ENCODE measurements at places on chromosomes 12 and 14.
A peak's percentile ranks its signal among the peaks of the same experiment; 100 is the strongest.

DNA sequence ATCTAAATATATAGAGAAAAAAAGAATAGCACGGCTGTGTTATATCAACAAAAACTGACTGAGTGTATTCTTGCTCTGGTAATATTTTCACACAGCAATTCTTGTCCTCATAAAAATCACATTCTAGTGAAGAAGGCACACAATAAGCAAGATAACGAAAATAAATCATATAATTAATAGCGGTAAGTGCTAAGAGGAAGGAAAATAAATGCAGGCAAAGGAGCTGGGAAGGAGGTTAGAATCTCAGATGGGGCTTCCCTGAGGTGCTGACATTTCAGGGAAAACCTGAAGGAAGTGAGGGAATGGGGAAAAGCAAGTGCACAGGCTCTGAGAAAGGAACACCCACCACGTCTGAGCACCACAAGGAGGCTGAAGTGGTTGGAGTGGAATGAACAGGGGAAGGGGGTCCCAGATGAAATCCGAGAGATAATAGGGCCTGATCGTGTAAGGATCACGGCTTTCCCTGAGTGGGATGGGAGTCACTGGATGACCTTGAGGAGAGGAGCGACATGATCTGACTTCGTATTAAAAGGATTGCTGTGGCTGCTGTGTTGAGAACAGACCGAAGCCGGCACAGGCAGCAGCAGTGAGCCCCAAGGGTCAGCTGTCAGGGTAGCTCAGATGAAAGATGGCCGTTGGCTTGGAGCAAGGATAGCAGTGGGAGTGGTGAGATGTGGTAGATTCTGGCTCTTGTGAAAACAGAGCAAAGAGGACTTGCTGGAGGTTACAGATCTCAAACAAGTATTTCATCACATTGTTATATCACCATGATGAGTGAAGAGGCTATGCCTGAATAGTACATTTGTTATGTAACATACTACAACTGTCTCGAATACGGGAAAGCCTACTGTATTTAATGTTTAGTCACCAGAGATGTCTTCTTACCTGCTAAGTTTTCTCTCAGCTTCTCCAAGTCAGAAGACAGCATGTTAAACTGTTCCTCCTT, 67.1 kb upstream of the VPS33A start:
- no peak for DNase-seq

DNA sequence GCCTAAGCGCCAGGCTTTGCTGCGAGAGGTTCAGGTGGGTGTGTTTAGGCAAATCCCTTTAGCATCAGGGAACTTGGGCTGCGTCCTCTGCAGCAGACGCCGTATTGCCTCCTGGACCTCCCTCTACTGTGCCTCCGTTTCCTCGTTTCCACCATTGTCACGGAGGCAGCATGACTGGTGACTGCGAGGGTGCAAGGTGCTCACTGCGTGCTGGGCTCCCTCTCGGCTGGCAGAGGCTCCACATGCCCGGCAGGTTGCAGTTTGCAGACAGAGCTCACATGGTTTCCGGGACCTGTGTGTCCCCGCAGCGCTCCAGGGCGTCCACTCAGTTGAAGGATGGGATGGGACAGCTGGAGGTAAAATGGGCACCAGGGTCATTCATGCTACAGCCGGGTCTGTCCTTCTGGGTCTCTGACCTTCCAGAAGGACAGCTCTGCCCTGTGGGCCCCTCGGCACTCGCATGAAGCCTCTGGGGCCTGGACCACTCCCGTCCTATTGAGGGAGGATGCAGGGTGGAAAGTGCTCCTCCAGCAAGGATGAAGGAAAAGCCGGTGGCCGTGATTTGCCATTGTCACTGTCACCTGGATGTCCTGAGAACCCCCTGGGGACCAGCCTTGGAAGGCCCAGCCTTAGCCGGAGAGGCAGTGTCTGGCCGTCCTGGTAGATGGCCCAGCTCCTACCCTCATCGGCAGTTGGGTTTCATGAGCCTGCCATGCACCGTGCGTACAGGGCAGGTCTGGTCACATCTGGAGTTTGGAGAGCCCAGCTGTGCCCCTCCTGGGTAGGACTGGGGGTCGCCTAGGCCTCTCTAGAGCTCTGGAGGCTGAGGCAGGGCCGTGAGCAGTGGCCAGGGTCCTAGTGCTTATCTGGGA, 146.5 kb downstream of the KIF26A start:
- DNase-seq, result no peak

DNA sequence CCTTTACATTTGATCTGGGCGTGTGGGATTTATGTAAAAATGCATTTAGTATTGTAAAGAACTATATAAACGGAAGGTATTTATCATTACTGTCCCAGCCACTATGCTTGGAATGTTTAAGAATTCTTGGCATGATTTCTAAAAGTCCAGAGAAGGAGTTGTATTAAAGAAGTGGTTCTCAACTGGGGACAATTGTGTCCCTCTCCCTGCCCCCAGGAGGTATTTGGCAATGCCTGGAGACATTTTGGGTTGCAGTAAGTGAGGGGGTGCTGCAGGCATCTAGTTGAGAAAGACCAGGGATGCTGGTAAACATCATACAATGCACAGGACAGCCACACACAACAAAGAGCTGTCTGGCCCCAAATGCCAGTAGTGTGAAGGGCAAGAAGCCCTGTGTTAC, 7.2 kb downstream of the SLC38A1 start:
- no peak for DNase-seq

- no peak for DNase-seq
These were observed 807 bp upstream of the SLC16A7 start for GRCh38 chr12:59594943-59595500.

GRCh38 chr12:121388421-121388981, 11.4 kb upstream of the RNF34 start:
- DNase-seq, result no peak

DNA sequence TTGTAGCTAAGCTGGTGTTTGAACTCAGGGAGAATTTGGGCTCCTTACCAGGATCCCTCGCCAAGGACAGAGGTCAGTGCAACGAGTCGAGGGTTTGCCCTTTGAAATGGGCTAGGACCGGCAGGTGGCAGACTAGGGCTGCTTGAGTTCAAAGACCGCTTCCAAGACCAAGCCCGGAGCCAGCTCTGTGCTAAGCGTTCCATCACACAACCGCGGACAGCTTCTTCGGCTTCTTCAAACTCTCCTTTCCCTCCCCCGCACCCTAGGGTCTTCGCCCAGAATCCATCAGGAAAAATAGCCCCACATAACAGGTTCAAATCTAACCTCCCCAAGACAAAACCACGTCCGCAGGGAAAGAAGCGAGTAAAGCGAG, 705 bp upstream of the FLVCR2 start:
- DNase-seq, result peak; percentile 86

DNA sequence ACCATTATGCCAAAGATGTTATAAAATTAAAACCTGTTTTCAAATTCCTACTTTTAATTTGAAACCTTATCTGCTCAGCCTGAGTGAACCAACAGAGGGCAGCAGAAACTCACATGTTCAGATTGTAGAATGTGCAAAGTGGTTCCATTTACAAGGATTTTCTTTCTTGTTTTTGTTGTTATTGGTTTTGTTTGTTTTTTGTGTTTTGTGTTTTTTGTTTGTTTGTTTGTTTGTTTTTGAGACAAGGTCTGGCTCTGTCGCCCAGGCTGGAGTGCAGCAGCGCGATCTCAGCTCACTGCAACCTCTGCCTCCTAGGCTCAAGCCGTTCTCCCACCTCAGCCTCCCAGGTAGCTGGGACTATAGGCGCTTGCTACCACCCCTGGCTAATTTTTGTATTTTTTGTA, 22.8 kb upstream of the GARIN2 start:
- DNase-seq, result no peak

- no peak for DNase-seq
These were observed 84.0 kb downstream of the PRMT8 start for GRCh38 chr12:3574986-3575385.

- no peak for DNase-seq
These were observed 64.4 kb downstream of the C12orf42 start for GRCh38 chr12:103431387-103431786.

DNA sequence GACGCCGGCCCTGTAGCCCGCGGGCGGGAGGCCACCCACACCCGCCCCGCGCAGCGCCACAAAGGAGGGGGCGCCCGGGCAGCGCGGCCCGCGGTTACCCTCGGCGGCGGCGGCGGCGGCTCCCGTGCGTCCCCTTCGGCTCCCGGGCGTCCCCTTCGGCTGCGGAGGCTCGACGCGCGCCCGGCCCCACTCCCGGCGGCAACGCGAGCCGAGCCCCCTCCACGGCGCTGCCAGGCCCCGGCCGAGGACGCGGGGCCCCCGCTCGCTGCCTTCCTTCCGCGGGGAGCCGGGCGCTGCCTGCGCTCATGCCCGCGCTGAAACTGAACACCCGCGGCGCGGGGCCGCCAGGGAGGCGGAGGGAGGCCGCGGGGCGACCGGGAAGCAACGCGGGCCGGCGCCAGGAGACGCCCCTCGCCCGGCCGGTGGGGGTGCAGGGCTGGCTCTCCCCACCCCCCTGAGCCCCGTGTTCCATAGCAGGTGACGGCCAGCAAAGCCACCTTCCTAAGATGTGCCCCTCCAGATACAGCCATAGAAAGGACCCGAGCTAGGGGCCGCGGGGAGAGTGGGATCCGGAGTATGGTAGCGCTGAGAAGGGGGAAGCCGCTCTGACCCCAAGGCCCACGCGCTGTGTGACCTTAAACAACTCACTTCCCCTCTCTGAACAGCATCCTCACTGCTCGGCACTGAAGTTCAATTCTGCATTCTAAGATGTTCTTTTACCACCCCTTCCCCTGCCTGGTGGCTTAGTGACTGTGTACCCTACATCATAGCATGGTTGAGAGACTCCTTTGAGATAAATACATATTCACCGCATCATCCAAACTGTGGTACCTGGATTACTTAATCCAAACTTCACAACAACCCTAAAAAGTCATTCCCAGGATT, 42.8 kb downstream of the KDM2B start:
- DNase-seq, result no peak

Measured in ureter (tissue), 1 donor.